NCI-H187 treated with DMSO at 0.1 percent for 48 hours (cell line): ENCODE measurements at places on chromosomes 11 and 22.

- DNase-seq, result no peak
These were observed 25.8 kb upstream of the KCNQ1OT1 start for GRCh38 chr11:2725368-2726300.

GRCh38 chr11:94768602-94769541, 716 bp downstream of the AMOTL1 start:
- DNase-seq, result no peak

GRCh38 chr11:15795378-15795777, 561.0 kb downstream of the SOX6 start:
- DNase-seq, result no peak

GRCh38 chr11:7480113-7480512, 5.2 kb upstream of the OLFML1 start:
- DNase-seq, result no peak

GRCh38 chr22:38868886-38869381, 3.1 kb downstream of the CBX6 start:
- DNase-seq, result no peak

- DNase-seq, result no peak
These were observed 98.4 kb downstream of the ZNF280B start for GRCh38 chr22:22410121-22410520.

DNA sequence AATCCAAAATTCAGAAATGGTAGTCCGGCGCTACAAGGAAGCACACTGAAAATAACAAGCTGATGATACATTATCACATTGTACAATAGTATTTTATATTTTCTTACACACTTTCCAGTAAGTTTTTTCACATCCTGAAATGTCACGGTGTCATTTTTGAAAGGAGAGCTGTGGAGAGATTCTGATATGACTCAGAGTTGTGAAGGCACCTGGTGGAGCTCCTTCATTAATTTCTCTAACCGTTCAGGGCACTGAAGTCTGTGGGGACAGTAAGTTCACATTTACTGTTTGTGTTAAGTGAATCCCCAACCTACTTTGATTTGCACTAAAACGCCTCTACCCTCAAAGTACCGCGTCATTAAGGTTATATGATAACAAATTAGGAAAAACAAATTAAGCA, 13.3 kb downstream of the LDHAL6A start:
- DNase-seq, result no peak

- no peak for DNase-seq
These were observed 108.5 kb downstream of the TP53I11 start for GRCh38 chr11:44842220-44842619.

DNA sequence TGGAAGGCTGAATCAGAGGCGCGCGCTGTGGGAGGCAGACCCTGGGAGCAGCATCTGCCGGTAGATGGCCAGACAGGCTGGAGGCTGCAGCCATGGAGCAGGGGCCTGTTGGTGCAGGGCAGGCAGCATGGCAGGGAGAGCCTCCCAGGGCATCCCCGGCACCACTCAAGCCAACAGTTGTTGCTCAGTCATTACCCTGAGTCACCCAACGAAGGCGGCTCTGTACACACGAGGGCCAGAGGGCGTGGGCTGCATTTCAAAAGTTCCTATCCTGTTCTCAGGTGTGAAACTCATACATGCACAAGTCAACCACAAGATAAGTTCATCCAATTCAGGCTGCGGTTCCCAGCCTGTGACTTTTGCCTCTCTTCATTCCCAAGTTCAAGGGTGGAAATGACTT, 2.6 kb downstream of the ANO1 start:
- DNase-seq, result no peak

GRCh38 chr11:63240791-63241379, 2.5 kb downstream of the SLC22A25 start:
- DNase-seq, result no peak

DNA sequence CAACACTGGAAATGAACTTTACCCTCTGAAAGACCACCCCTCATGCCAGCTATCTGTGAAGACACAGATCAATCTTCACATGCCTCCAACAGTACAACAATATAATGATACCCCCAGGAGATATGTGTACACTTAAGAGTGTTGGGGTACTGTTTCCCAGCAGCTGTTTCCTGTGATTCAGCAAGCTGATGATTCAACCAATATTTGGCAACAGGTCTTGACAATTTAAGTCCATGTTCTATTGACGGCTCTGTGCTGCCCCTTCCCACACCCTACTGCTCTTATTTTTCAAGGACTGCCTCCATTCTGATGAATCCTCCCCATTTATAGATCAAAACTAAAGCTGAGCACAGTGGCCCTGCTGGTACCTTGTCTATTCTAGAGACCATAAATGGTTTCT, 6.6 kb downstream of the SNX19 start:
- DNase-seq, result no peak

GRCh38 chr11:34300926-34301295, 56.9 kb downstream of the ABTB2 start:
- DNase-seq, result no peak

DNA sequence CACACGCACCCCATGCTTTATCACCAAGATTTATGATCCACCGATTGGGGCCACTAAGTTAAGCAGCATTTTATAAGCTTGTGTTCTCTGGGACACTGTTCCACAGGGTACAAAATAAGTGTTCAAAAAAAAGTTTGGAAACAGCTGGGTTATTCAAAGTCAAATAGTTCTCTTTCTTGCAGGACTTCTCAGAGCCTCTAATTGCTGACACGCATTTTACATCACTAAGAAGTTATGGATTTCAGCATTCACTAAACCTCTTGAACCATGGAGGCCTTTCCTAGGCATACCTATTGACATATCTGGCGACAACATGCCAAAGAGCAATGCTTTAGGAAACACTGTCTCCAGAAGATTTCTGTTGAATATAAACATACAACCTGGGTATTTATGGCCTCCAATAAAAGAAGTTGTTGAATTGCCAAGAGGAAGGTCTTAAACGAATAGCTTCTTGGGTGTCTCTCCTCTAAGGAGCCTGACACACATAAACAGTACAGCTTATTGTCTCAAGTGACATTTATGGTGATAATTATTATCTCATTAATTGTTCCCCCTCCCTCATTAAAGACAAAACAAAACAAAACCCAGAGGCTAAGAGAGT, 147.1 kb upstream of the ARHGAP20 start:
- no peak for DNase-seq

GRCh38 chr22:44157916-44158618, 22.7 kb upstream of the PARVG start:
- DNase-seq, result no peak

GRCh38 chr11:65468874-65469333, 29.9 kb upstream of the MALAT1 start:
- no peak for DNase-seq

- DNase-seq, result no peak
These were observed 10.6 kb downstream of the BCO2 start for GRCh38 chr11:112185883-112186282.

- DNase-seq, result no peak
These were observed 8.0 kb downstream of the SIK3 start for GRCh38 chr11:117090111-117090706.

GRCh38 chr22:46275455-46276122, 7.8 kb downstream of the TTC38 start:
- DNase-seq, result no peak

DNA sequence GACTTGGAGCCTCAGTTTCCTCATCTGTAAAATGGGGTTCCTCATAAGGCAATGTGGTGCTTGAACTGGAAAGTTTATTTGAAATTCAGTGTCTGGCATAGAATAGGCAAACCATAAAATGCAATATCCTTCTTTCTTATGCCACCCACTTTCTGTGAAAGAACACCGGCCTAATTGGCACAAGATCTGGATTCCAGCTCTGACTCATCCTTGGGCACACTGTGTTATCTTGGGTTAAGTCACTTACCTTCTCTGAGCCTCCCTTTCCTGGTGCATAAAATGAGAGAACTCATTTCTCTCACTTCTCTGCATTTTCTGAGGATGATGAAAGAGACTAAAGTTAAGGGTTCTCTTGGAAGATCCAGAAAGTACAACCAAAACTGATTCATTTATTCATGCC, 5.1 kb downstream of the INSC start:
- no peak for DNase-seq

GRCh38 chr11:19892387-19892786, 179.8 kb downstream of the NAV2 start:
- DNase-seq, result no peak

GRCh38 chr11:41306431-41306830, 153.0 kb downstream of the LRRC4C start:
- DNase-seq, result no peak

DNA sequence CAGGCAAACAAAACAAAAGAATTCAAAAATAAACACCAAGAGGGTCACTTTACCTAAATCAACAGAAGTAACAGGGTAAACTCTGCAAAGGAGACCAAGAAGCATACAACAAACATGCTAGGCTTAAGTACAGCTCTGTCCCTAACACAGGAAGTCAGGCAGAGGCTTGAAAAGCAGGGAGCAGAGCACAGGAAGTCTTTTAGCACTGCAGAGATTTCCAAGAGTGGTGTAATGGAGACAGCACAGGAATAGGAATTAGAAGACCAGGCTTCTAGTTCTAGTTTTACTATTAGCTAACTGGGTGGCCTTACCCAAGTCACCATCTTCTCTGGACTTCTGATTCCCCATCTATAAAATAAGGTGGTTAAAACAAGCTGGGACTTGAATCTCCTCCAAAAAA, 1.9 kb downstream of the RBFOX2 start:
- DNase-seq, result no peak

GRCh38 chr22:49959782-49960158, 802 bp upstream of the PIM3 start:
- DNase-seq, result no peak

DNA sequence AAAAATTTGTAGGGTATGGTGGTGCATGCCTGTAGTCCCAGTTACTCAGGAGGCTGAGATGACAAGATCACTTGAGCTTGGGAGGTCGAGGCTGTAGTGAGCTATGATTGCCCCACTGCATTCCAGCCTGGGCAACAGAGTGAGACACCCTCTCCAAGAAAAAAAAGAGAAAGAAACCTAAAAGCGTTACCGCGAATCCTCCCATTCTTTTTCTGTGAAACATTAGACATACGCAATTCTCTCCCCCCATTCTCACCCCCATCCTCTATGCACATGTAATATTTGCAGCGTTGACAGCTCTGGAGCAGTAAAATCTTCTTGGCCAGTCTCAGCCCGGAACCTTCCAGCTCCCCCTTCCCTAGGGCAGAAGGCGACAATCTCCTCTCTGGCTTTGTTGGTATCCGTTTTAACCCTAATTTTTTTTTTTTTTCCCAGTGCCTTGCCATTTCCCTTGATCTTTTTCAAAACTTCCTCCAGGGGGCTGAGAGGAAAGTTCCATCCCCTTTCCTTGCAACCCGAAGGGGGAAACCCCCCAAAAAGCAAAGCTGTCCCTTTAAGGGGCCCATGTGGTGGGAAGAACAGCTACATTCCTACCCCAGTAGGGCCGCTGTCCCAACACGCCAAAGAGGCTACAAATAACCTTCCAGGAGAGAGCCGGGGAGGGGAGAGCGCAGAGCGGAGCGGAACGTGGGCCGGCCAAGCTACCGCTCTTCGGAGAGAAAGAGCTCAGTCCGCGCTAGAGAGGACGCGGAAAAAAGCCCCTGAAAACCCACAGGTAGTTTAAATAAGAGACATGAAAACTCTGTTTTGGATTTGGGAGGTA, 1.9 kb downstream of the LRP4 start:
- no peak for DNase-seq

DNA sequence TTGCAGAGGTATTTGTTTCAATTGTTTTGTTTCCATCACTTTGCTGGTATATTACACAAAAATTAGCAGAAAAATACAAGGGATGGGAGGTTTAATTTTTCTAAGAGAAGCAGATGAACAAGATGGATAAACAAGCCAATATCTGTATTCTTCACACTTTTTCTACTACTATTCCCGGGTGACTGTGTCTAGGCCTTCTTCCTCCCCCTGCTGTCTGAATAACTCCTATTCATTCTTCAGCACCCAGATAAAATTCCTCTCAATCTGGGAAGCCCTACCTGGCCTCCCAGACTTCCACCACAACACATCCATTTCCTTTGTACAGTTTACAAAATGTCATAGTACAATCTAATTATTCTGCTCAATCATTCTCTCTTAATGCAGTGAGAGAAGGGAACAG, 666.6 kb upstream of the TENM4 start:
- no peak for DNase-seq
